H54 (cell line): ENCODE measurements at places on chromosomes 6 and 20.
A peak's percentile ranks its signal among the peaks of the same experiment; 100 is the strongest.

GRCh38 chr6:150640556-150641209, 41.0 kb downstream of the PLEKHG1 start:
- no peak for DNase-seq

DNA sequence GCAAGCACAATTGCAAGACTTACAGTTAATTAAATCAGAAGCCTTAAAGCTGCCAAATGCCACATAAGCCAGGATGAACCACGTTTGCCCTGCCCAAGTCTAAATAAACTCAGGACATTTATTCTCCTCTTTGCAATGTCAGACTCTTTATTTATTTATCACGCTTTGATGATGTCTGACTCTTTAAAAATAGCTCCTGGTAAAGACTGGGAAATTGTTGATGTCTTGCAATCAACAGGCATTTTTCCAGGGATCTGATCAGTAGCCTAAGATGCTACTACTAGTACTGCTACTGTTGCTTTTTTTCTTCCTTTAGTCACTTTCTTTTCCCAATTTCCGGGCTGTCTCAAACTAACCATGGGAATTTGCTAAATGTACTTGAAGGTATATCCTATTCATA, 365.8 kb upstream of the MARCKS start:
- DNase-seq = no peak

- DNase-seq = no peak
These were observed 529 bp downstream of the UBE2C start for GRCh38 chr20:45813006-45813340.

- DNase-seq = no peak
These were observed 668.4 kb downstream of the C6orf118 start for GRCh38 chr6:164640956-164641355.

- no peak for DNase-seq
These were observed 150.2 kb upstream of the MAN1A1 start for GRCh38 chr6:119499797-119500196.

- DNase-seq = no peak
These were observed 33.9 kb upstream of the FAM83D start for GRCh38 chr20:38892091-38892981.

- DNase-seq = no peak
These were observed 531.2 kb downstream of the TFAP2B start for GRCh38 chr6:51349857-51350256.

GRCh38 chr20:13865791-13866351, 81.0 kb downstream of the NDUFAF5 start:
- no peak for DNase-seq

DNA sequence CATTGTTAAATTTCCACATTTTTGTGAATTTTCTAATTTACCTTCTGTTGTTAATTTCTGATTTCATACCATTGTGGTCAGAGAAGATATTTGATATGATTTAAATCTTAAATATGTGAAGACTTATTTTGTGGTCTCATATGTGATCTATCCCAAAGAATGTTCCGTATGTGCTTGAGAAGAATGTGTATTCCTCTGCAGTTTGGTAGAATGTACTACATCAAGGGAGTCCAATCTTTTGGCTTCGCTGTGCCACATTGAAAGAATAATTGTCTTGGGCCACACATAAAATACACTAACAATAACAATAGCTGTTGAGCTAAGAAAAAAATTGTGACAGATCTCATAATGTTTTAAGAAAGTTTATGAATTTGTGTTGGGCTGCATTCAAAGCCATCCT, 176.2 kb upstream of the PRND start:
- no peak for DNase-seq

- no peak for DNase-seq
These were observed 24.9 kb downstream of the DSE start for GRCh38 chr6:116395647-116396046.

DNA sequence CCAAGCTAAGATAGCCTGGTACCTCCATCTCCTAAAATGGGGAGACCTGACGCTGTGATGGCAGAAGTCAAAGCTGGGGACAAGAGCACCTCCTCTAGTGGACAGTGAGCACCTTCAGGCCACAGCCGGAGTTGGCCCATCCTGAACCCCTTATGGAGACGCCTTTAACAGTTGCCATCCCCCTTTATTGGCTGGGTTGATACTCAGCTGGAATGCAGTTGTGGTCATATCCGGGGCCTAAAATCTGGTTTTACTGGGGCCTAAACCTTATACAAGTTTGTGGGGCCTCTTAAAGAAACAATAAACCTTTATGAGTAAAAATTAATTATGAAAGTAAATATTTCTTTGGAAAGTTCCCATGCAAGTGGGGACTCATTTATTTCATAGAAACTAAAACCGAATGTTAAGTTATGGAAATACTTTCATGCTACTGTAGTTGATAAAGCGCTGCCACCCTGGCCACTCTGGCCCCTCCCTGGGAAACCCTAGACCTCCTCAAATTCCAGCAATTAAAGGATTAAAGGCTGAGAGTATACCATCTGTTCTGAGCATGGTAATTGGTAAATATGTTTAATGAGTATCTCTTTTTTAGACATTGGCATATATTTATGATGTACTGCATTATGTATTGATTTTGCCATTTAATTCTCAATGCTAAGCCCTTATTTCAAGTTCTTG, 95.1 kb upstream of the SASH1 start:
- no peak for DNase-seq

DNA sequence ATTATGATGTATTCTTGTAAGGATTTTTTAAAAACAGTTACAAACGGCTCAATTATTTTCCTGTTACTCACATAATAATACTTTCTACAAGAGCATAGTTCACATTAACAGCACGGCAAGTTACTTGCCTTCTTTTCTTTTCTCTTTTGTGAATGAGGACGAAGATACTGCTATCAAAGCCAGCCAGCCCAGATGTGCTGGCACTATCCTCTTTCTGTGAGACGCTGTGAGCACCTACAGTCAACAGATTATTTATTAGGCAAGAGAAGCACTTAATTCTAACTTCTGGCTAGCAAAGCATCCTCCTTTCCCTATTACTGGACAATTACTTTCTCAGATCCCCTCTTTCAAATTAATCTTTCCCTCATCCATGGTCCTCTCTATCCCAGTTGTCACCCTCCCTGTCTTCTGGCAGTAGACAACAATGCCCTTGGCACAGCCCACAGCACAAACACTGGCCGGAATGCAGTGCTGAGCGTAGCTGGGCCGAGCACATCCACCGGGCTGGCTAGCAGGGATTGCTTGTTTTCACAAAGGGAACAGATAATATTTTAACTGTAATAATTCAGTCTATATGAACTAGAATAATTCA, 262.1 kb downstream of the FOXC1 start:
- DNase-seq = no peak

- DNase-seq = no peak
These were observed 655.0 kb upstream of the HS3ST5 start for GRCh38 chr6:114997813-114998292.

DNA sequence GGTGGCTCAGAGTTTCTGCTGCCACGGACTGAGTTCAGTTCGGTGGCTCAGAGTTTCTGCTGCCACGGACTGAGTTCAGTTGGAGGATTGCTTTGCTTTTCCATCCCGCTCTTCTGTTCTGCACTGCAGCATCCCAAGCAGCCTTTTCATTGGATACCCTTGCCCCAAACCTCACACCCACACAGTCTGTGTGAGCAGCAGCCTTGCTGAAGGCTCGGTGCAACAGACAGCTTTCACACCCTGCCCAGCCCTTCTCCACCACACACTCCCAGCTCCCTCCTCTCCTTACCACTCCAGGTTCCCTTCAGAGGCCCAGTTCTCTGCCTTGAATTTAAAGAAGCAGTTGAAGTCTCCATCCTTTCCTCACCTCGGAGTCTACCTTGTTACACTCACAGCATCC, 52.5 kb upstream of the CHD6 start:
- DNase-seq = no peak

GRCh38 chr20:15930311-15931305, 642.6 kb downstream of the KIF16B start:
- no peak for DNase-seq

DNA sequence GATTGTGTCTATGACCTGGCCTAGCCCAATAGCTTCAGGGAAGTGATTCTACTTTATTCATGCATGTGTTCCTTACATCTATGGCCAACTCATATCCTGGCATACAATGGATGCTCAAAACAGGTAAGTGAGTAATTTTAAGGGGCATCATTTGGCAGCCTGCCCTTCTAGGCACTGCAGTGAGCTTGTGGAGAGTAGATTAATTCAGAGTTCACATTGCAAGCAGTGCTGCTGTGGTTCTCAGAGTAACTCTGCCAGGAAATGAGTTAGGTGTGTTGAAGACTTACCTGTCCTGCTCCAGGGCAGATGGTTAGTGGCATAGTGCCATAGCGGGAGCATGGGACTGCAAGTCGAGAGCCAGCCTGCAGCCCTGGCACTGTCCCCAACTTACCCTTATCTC, 158.0 kb downstream of the SCP2D1 start:
- DNase-seq = no peak

DNA sequence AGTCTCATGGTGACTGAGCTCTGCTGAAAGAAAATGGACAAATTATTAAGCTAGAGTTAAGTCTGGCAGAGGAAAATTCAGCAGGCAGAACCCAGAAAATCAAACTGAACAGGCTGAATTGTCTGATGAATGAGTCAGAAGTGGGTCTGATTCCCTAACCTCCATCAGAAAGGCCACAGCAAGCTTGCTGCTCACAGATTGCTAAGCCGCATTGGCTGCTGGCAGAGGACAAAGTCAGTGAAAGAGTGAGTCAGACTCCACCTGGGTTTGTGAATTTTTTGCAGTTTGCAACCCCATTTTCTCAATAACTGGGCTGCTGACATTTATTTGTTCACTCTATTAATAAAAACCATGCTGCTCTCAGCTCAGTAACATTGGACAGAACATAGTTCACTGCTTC, 191.3 kb downstream of the EPM2A start:
- DNase-seq = peak; percentile 22

DNA sequence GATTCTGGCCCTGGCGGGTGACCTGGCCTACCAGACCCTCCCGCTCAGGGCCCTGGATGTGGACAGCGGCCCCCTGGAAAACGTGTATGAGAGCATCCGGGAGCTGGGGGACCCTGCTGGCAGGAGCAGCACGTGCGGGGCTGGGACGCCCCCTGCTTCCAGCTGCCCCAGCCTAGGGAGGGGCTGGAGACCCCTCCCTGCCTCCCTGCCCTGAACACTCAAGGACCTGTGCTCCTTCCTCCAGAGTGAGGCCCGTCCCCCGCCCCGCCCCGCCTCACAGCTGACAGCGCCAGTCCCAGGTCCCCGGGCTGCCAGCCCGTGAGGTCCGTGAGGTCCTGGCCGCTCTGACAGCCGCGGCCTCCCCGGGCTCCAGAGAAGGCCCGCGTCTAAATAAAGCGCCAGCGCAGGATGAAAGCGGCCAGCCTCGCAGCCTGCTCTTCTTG, 868 bp upstream of the SLC2A4RG start:
- no peak for DNase-seq

DNA sequence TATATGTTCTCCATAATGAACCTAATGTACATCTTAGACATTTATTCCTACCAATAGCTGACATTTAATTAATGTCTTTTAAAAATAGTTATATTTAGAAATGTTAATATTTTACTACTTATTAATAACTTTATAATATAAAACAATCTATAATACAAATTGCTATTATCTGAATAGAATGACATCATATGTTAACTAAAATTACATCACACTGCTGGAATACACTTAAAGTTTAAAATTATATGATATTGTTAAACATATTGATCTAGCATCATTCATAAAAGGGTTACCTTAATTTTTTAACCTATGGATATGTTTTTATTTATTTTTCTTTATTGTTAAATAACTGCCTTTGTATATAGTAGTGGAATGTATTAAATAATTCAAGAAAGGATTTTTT, 660.2 kb upstream of the ADGRB3 start:
- no peak for DNase-seq

- DNase-seq = no peak
These were observed 19.9 kb downstream of the CAP2 start for GRCh38 chr6:17413313-17413750.

DNA sequence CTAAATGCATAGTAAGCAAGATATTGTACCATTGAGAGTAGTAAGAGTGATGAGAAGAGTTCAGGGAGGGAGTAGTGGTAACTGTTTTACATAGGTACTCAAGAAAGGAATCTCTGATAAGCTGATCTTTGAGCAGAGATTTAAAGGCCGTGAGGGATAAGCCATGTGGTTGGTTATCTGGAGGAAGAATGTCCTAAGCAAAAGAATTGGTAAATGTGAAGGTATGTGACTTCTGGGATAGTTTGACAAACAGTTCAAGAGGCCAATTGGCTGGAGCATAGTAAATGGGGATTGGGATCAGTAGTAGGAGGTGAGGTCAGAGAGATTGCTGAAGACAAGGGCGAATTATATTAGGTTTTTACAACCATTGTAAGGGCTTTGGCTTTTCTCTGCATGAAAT, 40.1 kb downstream of the PLCB1 start:
- no peak for DNase-seq

DNA sequence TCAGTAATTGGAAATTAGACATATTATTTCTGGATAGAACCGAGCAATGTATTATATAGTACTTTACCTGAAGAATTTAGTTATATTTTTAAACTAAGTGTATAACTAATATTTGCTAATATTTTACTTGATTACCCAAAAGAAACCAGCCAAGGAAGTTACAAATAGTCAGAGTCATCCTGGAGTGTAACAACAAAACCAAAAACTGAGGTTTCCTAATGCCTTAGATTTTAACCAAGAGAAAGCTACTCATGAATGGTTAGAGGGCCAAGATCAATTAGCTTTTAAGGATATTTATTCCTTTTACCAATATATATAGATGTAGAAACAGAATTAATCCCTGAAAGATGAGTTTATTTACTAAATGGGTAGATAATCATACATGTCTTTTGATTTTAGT, 26.0 kb downstream of the TAB2 start:
- DNase-seq = no peak

DNA sequence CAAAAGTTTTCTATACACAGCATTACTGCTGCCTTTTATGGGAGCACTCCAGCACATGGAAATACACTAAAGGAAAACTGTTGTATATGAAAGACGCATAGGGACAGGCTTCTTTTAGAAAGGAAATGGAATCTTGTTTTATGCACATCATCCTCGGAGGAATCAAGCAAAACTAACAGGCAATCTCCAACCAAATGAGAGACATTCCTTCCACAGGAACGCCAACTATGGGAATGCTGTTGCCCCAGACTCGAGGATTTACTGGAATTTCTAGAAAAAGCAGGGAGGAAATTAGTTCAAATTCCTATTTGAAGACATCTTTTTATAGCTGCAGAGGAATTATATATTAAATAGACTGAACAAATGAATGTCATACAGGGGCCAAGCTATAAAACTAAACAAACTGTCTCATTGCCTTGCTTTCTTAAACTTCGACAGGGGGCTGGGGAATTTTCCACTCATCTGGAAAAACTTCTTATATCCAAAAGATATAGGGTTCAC, 52.2 kb downstream of the LYRM4 start:
- DNase-seq = no peak

GRCh38 chr6:145381941-145382340, 353.4 kb downstream of the EPM2A start:
- DNase-seq = no peak

DNA sequence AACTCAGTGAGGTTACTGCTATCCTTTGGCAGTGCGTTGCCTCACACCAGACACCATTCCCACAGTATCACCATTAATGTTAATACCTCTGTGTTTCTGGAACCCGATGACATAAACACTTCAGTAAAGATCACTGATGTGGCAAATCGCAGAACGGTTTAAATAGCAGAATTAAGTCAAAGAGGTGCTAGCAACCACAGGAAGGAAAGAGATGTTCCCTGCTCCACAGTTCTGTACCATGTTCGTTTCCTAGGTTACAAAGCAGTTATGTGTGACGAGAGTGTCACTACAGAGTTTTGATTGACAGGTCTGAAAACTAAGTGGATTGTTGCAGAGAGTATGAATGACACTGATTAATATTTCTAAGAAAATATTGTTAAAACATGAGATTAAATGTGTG, 272.3 kb downstream of the KHDRBS2 start:
- DNase-seq = no peak

- DNase-seq = no peak
These were observed at the start of gene CASS4 for GRCh38 chr20:56411759-56412472. CASS4 (plus strand) TSS chr20:56412260; CDS start chr20:56412459, 199 bp downstream.
